ENCODE measurements at places on chromosomes 16 and 17.
A peak's percentile ranks its signal among the peaks of the same experiment; 100 is the strongest.

- peak; percentile 32 for DNase-seq
Measured at GRCh38 chr16:23508589-23509440, 1.5 kb downstream of the GGA2 start.

- DNase-seq = peak; percentile 93
Measured at GRCh38 chr16:88770461-88771293, 14.3 kb downstream of the PIEZO1 start.

DNA sequence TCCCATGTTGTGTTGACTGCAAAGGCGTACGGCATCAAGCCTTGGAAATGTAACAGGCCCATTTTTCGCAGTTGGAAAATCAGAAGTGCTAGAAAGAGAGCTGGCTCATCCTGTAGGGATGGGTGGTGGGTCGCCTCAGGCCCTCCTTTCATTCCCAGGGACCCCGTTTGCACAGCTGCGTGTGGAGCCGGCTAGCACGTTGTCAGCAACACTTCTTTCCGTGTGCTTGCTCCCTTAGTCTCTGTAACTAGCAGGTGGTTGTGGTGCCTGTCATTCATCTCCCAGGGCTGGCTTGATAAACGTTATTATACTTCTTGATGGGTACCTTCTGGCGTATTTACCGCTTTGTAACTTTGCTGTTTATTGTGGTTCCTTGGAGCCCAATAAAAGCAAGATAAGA is 239.0 kb upstream of the CACNG5 start:
- DNase-seq = no peak

- no peak for DNase-seq
Measured at GRCh38 chr16:27333549-27333948, 19.8 kb downstream of the IL4R start.

GRCh38 chr17:81991684-81992305 is 14.4 kb downstream of the ASPSCR1 start:
- peak; percentile 93 for DNase-seq

DNA sequence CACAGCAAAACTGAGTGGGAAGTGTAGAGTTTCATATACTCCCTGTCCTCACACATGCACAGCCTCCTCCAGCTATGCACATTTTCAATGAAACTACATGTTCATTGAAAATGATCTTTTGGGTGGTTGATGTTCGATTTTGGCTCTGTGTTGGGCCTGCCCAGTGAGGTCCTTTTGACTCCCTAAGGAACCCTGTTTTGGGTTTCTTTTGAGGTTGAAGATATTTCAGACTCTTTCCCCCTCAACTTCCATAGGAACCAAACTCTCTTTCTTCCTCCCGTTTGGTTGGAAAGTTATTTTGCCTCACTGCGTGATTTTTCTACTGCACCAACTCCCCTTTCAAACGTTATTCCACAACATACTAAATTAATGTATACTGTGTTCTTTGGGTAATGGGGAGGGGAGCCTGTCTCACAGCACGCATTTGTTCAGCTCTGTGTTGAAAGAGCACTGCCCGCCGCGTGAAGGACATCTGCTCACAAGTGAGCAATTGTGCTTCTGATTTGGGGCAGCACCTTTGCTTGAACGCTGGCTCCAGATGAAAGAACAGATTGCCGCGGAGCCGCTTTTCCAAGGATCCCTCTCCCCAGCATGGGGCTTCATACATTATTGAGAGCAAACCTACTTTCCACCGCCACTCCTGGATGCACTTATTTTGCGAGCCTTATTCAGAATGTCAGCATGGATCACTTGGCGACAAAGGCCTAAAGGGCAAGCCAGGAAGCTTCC is 385.9 kb downstream of the WWOX start:
- DNase-seq = no peak

GRCh38 chr16:87492291-87492630 is 563 bp downstream of the ZCCHC14 start:
- DNase-seq = no peak

DNA sequence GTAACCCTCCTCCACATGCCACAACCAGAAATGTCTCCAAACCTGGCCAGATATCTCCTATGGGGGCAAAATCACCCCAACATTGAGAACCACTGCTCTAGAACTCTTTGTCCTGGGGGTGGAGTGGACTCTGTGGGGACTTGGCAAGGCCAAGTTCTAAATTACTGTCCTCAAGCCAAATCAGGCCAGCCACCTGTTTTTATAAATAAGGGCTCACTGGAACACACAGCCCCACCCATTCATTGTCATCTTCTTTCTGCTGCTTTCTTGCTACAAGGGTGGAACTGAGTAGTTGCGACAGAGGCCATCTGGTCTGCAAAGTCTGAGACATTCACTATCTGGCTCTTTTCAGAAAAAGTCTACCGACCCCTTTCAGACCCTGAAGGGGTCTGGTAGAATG is 26.8 kb upstream of the TMEM220 start:
- no peak for DNase-seq

DNA sequence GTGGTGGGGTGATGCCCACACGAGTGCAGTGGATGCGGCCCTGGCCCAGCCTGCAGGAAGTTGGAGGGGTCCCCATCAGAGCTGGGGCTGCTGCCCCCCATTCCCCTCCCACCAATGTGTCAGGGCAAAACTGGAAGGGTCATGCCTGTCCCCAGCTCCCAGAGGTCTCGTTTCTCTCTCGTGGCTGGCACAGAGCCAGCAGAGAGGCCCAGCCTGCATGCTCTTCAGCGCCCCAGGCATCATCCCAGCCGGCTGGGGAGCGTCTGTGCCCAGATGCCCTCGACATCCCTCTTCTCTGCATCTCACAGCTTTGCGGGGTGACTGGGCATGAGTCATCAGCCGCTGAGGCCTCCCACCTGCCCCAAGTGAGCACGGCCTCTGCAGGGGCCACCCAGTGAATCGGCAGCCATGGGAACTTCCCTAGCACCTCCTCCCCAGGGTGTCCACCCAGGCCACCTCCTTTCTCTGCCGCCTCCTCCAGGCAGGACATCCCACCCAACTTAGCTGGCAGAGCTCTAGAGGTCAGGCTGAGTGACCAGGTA is 9.8 kb upstream of the CSNK1D start:
- DNase-seq = peak; percentile 93

GRCh38 chr17:62704381-62704971 is 77.0 kb downstream of the MRC2 start:
- peak; percentile 81 for DNase-seq

DNA sequence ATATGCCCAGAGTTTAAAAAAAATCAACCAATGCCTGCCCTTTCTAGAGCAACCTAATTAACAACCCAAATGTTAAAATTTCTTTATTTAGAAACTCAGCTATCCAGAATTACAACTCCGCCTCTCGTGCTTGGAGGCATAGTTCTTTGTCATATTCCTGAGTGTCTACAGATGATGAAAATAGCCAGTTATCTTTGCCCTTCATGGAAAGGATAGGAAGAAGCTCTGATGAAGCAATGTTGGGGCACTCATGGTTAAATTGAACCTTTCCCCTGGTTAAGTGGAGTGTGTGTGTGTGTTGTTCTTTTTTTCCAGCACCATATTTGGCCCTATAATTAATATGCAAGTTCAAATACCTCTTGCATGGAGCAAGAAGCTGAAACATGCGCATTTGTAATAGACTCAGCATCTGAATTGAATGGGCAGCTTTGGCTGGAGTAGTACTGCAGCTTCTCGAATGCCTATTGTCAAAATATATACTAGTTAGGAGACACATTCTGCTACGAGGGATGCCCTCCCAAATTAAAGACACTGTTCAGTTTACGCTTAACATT is 506.2 kb downstream of the WWOX start:
- no peak for DNase-seq

DNA sequence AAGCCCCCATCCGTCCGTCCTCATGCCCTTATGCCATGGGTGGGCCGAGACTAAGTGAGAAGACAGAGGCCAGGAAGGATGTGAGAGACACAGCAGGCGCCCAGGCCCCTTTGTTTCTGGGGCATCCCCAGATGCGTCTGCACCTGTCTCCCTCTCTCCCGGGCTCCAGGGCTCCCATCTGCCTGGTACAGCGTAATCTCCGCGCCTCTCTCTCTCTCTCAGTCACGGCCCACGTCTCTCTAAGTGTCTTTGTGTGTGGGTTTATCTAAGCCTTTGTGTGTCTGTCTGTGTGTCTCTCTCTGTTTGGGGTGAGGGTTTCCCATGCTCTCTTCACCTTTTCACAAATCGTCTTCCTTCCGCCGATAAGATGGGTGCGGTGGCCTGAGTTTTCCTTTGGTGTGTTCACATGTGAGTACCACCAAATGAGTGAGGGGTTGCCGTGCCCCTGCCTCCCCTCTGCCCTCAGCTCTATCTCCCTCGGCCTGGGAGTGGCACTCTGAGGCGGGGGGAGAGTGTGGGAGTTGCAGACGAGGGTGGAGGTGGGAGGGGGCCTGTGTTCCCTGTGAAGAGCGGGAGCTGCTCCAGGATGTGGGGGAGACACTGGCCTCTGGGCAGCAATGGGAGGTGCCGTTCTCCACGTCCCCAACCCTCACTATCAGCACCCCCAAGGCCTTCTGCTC is 25.8 kb upstream of the ABCC3 start:
- DNase-seq = no peak

GRCh38 chr16:85366031-85366763 is 246.9 kb upstream of the GSE1 start:
- no peak for DNase-seq

DNA sequence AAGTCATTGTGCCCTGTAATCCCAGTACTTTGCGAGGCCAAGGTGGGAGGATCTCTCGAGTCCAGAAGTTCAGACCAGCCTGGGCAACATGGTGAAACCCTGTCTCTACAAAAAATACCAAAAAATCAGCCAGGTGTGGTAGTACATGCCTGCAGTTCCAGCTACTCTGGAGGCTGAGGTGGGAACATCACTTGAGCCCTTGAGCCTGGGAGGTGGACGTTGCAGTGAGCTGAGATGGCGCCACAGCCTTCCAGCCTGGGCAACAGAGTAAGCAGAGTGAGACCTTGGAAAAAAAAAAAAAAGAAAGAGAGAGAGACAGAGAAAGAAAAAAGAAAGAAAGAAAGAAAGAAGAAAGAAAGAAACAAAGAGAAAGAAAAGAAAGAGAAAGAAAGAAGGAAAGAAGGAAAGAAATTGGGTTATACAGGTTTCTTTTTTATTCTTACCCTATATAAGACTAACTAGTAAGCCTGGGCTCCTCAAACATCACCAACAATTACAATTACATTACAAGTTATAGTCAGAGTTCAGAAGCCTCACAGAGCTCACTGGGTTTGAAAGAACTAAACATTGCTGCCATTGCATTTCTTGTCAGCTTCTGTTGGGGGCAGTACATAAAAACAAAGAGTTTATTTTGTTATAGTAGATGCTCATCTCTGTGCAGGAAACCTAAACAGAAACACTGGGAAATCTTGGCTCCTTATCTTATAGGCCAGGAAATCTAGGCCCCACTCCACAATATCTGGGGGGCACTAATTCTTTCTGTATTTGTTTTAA is 6.7 kb upstream of the ABCA9 start:
- no peak for DNase-seq

GRCh38 chr16:89560378-89561141 is at the start of gene RPL13:
TSS of gene RPL13 (plus strand) at chr16:89560682. CDS start at chr16:89560960, 278 bp downstream.
- peak; percentile 97 for DNase-seq

DNA sequence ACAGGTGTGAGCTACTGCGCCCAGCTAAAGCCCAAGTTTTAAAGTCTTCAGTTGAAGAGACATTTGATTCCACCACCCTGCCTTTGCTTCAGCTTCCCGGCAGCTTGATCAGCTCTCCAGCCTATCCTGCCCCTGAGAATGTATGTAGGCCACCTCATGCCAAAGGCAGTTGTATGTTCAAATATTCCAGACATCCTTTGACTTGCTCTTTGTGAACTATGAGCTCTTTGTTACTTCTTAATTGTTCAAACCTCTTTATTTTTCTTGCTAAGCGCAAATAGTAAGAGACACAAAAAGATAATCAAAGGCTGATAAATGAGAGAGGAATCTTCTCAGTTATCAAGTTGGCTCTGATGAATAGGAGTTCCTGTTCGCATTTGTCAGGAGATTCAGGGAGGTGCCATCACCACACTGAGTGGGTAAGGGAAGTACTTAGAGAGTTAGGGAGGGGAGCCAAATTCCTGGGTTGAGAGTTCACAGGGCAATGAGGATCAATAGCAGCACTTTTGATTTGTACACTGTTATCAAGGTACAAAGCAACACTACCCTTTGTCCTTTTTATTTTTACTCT is 32.0 kb upstream of the SUPT4H1 start:
- DNase-seq = no peak

DNA sequence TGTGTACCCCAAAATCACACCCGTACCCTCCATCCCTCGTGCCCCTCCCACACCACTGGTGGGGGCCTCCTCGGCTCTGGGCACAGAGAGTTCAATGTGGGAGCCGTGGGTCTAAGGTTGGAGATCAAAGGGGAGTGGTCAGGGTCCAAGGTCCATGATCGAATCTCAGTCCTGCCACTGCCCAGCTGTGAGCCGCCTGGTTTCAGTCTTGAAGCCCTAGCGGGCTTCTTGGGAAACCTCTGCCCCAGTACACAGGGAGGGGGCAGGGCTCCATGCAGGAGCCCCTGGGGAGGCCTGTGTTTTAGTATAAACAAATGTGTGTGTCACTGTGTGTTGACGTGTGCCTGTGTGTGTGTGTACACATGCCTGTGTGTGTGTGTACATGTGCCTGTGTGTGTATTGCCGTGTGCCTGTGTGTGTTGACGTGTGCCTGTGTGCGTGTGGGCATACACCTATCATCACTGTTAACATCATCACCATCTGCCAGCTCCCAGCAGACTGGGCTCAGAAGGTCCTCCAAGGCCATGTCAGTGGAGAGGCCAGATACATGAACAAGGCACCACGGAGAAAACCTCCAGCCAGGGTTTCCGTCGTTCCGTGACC is 26.5 kb upstream of the ZNF469 start:
- no peak for DNase-seq

Data from kidney tubule cell (primary cell).